ENCODE measurements at places on chromosomes 12 and 14. TPM values are rescaled to one million over a fixed set of nuclear protein-coding genes. Genes with fewer than 3 reads are reported as not detected.

Gene TTC6
- total RNA-seq, result not detected

Gene CEP128
- 20.7 TPM for total RNA-seq

Gene NEDD1
- 54.2 TPM for total RNA-seq

DNA sequence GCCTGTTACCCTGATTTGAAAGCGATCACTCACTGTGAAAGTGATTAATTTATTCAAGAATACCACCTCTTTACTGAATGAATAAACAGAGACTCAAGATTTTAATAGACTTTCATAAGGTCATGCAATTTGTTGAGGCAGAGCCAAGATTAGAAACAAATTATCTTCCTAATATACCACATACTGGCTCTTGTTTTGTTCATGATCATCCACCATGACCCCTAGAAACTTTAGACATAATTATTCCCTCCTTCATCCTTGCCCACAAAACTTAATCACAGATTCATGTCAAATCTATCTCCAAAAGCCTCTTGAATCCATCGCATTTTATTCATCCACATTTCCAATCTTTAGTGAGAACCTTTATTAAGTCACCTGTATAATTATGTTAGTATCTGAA lies 152.3 kb downstream of the ATXN7L3B start:
- no peak for DNase-seq
- H3K4me3 ChIP-seq, result no peak overlapping the region
- no peaks in the 10 kb centered on the region for H3K4me1 ChIP-seq
- H3K36me3 ChIP-seq, result no peaks in the 10 kb centered on the region
- H3K27ac ChIP-seq, result no peak overlapping the region

- H3K27ac ChIP-seq, result no peak overlapping the region
- no peaks in the 10 kb centered on the region for H3K36me3 ChIP-seq
- no peak overlapping the region for H3K4me3 ChIP-seq
- peaks cover 1% of the 10 kb centered on the region for H3K27me3 ChIP-seq
Observed at GRCh38 chr12:98007963-98008362, 507.4 kb upstream of the TMPO start.

- H3K27ac ChIP-seq, result peak overlapping the region; percentile 89
- H3K27me3 ChIP-seq, result no peaks in the 10 kb centered on the region
- peak; percentile 47 for DNase-seq
- peak overlapping the region; percentile 92 for H3K4me3 ChIP-seq
Observed at GRCh38 chr12:54980341-54980740, 4.2 kb downstream of the TESPA1 start.
